Ovary (tissue), 10 donors: ENCODE measurements at places on chromosomes 6 and 20. TPM values are rescaled to one million over a fixed set of nuclear protein-coding genes. Genes with fewer than 3 reads are reported as not detected.
A peak's percentile ranks its signal among the peaks of the same experiment; 100 is the strongest.

OPRM1 gene
- not detected for total RNA-seq

ELOVL2 gene
- total RNA-seq: 0.30 TPM

SCAF8 gene
- total RNA-seq: 38.9 TPM

DNA sequence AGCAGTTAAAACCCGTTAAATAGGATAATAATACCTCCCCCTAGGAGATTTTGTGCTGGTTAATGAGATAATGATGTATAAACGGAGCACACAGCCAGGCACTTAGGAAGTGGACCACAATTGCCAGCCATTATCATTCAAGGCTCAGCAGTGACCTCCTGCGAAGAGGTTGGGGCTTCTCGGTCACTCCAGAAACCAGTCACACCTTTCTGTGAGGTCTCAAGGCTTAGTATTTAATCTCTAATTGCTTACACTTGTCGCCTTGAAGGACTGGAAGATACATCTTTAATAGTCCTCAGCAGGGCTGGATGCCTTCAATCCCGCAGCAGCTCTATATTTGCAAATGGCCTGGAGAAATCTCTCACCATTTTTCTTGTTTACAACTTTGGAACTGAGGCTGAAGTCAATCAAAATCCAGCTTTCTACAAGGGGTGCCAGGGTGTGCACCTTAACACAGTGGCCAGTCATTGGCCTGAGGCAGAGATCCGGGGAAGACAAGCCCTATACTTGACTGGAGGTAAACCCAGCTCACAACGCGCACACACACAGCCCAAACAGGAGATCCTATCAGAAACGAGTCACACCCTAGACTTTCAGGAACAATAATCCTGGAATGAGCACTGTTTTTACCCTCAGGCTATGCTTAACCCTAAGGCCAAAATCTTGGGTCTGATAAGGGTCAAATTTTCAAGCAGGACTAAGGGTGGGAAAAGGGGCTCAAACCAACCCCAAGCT lies 1.2 kb downstream of the POU5F1 start:
- DNase-seq: no peak

DNA sequence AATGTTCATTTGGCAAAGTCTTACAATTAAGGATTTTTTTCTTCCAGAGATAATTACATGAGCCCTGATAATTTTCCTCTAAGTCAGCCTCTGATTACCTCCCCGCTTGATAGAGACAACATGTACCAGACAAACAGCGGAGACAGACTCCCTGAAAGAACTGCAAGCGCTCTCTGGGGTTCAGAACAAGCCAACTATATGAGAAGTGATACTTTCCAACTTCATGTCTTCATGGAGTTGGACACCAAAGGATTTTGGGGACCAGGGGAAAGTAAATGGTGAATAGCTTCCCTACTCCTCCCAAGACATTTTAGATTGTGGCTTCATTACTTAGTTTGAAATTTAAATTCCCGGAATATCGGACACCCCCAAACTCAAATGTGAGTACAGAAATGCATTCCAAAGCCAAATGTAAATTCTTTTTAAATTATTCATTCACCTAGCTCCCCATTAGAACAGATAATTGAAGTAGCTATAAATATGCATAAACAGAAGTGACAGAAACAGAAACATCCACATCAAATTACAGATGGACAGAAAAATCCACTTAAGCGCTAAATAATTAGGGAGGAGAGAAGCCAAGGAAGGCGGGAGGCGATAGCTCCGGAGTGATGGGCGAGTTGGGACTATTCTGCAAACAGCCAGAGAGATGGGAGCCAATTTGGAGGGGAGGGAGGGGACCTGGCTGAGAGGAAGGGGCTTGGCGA lies 129.7 kb upstream of the AKAP12 start:
- DNase-seq: no peak

- DNase-seq: no peak
Observed at GRCh38 chr20:44610313-44610962, 28.1 kb downstream of the PKIG start.

GRCh38 chr6:89140347-89141156 lies 5.3 kb upstream of the PM20D2 start:
- no peak for DNase-seq

- DNase-seq: no peak
Observed at GRCh38 chr20:15320941-15321340, 983.5 kb upstream of the FLRT3 start.

GRCh38 chr6:137084865-137085617 lies 40.3 kb upstream of the IL20RA start:
- DNase-seq: no peak

DNA sequence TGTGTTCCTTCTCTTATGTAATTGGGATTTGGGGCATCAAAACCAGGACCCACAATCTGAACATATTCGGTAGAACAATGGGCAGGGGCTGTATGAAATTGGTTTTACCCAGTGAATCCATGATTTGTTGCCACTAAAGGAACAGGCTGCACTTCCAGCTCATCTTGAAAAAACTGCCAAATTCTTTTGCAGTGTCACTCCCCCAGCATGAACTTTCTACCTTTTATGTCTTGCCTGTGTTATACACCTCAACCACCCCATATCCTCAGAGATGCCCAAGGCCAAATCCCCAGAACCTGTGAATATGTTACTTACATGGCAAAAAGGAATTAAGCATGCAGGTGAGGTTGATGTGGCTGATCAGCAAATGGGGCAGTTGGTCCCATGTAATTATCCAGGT lies 280.2 kb upstream of the ECI2 start:
- no peak for DNase-seq

- DNase-seq: peak; percentile 25
Observed at GRCh38 chr20:44069203-44070011, 117.6 kb downstream of the JPH2 start.

GRCh38 chr6:79872986-79873385 lies 74.4 kb downstream of the ELOVL4 start:
- DNase-seq: no peak

- no peak for DNase-seq
Observed at GRCh38 chr20:32622585-32623468, 37.7 kb upstream of the NOL4L start.
